ENCODE measurements at places on chromosomes 1 and 21.

- DNase-seq: no peak
Observed at GRCh38 chr1:1422465-1423244, 1.6 kb upstream of the ANKRD65 start.

GRCh38 chr1:1194723-1195122 lies 11.7 kb downstream of the TNFRSF18 start:
- no peak for DNase-seq

GRCh38 chr1:41576206-41576605 lies 91.7 kb upstream of the EDN2 start:
- DNase-seq: no peak

DNA sequence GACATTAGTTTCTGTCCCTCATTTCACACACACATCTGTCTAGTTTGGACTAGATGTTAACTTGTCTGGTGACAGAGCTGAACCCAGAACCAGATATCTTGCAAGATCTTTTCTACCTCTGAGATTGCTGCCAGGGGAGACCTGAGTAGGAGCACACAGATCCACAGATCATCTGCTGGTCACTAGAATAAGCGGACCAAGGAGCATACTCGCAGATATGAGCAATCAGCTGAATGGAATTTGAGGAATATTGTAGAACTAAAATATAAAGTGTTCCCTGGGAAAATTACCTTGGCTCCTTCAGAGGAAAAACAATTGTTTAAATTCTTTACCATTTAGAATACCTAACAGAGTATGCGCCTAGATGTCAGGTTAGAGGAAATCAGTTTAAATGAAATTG lies 90.7 kb downstream of the TNFSF18 start:
- DNase-seq: no peak

DNA sequence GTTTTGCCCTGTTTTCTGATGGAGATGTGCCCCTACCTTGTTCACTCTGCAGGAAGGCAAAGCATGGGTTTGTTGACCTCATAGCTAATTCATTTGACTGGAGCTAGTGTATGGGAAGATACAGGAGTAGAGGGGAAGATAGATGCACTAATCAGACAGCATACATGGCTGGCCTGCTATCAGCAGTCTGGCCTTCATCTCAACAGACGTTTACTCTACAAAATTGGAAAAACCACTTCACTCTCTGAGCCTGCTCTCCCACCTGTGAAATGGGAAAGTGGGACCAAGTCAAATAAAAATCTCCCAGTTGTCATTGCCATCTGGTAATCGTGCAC lies 235.2 kb upstream of the RAB4A start:
- no peak for DNase-seq

DNA sequence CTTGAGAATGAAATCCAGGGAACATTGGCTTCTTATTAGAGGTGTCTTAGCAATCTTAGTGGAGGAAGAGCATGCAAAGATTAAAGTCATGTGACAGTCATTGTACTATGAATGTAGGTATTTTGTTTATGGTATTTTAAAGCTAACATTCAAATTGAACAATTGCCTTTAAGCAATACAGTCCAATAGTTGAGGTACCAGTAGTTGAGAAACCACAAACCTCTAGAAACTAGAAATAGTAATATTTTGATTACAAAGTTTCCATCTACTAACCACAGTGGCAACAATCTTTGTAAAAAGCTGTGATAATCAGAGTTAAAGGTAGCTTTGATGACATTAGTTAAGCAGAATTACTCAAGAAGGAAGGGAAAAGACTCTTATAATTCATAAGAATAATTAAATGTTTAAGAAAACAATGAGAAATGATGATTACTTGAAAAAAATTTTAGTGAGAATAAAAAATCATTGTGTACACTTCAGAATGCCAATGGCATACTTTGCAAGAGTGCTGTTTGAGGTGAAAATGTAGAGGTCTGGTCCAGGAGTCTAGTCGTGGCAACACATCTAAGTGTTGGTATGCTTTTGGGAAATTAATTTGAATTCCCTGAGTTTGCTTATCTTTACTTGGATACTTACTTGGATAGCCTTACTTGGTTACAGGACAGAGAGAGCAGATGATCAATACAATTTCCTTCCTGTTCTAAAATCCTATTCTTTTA lies 104.9 kb upstream of the PTGFR start:
- no peak for DNase-seq

DNA sequence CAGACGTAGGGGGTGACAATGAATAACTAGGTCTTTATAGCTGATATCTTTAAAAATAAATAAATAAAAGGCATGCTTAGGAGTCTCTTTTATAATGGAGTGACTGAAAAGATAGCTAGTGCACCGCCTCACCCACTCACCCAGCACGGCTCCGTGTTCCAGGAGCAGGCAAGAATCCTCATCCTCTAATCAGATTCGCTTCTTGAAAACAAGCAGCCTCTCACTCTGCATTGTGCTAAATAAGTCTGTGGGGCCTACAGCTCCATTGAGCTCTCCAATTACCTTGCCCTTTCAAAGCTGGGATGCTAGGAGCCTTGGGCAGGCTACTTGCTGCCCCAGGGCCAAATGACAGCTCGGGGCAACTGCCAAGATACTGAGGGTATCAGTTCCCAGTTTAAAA lies 91.5 kb downstream of the TIAM1 start:
- DNase-seq: no peak

GRCh38 chr1:87220993-87221392 lies 107.7 kb upstream of the LMO4 start:
- DNase-seq: no peak

- peak; percentile 53 for DNase-seq
Observed at GRCh38 chr21:40143822-40144525, 276.7 kb downstream of the PCP4 start.

GRCh38 chr21:29318354-29318753 lies 19.6 kb downstream of the BACH1 start:
- DNase-seq: no peak

GRCh38 chr1:16498573-16499413 lies 15.3 kb downstream of the RNU1-1 start:
- DNase-seq: peak; percentile 86

DNA sequence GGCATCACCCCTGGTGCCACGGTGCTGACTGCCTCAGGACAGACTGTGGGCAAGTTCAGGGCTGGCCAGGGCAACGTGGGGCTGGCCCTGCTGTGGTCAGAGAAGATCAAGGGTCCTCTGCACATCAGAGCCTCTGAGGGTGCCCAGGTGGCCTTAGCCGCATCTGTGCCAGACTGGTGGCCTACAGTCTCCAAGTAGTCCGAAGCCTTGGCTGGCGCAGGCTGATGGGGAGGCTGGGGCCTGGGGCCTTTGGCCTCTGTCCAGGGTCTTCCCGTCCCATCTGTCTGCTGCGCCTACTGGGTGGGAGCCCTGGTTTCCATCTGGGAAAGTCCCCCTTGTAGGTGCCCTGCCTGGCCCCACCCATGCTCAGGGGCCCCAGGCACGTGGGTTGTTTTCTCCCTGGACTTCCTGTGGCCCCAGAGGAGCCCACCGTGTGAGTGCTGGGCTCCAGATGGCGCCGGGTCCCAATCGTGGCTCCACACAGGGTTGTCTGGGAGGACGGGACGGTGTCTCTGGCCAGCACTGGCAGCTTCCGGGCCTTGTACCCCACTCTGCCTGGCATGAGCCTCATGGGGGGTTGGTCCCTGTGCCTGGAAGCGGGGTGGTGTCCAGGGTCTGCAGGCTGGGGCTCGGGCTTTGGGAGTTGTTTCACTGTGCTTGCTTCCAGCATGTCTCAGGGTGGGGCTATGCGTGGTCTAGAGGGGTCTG lies 9.9 kb downstream of the IBA57 start:
- no peak for DNase-seq

- DNase-seq: no peak
Observed at GRCh38 chr1:169427081-169427641, at the start of gene CCDC181. TSS of gene CCDC181 (minus strand) at chr1:169427474. CDS start at chr1:169424927, 2,547 bp downstream.

DNA sequence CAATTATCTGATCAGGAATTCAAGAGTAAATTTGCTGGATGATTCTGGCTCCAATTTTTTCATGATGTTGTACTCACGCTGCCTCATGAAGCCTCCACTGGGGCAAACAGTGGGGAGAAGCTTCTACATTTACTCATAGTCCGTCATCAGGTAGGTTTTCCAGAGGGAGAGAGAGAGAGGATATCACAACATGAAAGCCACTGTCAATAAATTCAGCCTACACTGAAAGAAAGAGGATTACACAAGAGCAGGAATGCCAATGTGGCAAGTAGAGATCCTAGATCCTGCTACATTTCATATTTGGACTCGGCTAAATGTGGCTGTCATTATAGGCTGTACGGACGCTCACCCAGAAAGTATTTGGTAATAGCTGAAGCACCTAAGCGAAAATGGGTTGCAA lies 819.9 kb downstream of the BRINP3 start:
- DNase-seq: no peak

DNA sequence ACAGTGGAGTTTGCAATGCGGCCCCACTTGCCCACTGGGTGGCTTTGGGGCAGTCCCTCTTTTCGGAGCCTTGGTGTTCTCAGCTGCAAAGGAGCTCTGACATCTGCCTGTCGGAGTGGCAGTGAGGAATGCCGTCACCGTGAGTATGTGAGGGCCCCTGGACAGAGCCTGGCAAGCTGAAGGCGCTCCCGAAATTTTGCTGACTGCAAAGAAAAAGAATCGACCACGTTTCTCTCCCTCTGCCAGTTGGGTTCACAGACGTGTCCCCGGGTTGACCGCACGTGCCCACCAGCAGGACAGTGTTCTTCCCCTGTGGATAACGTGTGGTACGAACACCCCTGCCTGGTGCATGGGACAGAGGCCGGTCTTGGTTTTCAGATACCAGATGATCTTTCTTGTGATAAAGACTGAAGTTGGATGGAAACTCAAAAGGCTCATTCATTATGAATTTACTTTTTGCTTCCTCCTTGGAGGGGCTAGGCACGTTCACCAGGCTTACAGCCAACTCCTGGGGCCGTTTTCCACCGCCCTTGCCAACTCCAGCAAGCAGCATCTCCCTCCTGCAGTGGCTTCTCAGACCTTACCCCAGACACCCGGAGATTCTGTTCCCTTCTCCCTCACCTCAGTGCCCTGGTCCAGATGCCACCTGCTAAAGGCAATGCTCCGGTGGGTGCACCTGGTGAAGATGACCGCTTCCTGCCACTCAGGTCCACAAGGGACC lies 29.7 kb downstream of the ECE1 start:
- DNase-seq: no peak

DNA sequence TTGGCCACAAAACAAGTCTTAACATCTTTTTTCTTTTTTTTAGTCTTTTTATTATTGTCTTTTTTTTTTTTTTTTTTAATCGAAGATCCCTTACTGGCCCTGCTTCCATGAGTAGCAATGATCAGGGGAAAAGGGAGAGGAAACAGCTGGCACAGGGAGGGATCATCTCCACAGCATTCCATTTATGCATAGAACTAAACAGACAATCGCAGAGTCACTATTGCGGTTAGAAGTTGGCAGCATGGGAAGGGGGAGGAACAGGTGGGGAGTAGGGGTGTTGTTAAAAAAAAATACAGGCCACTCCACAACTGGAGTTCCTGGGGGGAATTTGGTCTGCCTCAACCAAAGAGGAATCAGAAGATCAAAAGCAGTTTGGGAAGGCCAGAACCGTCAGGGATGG lies 55.4 kb downstream of the C1orf185 start:
- DNase-seq: no peak

DNA sequence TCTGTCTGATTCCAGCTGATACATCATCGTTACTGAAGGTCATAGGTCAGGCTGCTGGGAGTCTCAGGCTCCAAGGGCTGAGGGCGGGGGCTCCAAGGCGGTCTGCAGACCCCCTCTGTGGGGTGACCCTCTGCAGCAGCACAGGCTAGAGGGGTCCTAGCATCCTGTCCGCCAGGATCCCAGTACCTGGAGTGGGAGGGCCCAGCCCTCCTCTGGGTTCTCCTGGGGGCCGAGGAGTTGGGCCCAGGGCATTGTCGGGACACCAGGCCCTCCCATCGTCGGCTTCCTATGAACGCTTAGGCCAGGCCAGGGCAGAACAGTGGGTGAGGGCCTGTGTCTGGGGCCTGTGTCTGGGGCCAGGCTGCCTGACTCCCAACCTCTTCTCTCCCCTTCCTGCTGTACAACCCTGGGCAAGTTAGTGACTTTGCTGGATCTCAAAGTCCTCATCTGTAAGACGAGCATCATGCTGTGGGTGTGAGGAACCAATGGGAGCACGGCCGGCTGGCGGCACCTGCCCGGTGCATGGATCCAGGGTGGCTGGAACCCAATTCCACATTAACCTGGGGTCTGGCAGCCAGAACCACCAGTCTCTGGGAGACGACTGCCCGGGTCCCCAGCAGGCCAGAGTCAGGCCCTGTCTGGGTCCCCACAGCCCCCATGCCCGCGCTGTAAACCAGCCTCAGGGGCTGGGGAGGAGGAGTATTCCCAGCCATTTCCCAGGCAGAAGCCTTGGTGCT lies 56.2 kb upstream of the COL18A1 start:
- no peak for DNase-seq

GRCh38 chr1:219247441-219247840 lies 73.8 kb downstream of the LYPLAL1 start:
- DNase-seq: no peak

DNA sequence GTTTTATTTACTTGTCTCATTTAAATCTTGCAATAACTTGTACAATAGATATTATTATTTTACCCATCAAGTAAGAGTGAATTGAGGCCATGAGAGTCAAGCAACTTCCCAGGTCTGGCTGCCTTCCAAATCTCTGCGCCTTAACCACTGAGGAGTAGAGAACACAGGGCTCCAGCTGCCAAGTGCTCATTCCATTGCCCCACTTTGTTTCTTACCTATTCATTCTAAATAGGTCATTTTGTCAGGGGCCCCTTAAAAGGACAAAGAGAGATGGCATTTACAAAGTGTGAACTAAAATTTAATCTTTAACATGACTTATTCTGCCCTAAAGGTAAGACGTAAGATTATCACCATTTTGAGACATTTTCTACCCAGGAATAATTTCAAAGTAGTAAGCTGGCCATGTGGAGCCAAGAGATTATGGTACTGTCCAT lies 3.5 kb downstream of the PPP1R15B start:
- DNase-seq: peak; percentile 80

- DNase-seq: no peak
Observed at GRCh38 chr1:39272027-39272797, 67.7 kb downstream of the MACF1 start.

GRCh38 chr21:41419921-41420862 lies 5.8 kb upstream of the MX1 start:
- peak; percentile 87 for DNase-seq

- peak; percentile 49 for DNase-seq
Observed at GRCh38 chr21:41877901-41878830, 978 bp downstream of the PRDM15 start.

DNA sequence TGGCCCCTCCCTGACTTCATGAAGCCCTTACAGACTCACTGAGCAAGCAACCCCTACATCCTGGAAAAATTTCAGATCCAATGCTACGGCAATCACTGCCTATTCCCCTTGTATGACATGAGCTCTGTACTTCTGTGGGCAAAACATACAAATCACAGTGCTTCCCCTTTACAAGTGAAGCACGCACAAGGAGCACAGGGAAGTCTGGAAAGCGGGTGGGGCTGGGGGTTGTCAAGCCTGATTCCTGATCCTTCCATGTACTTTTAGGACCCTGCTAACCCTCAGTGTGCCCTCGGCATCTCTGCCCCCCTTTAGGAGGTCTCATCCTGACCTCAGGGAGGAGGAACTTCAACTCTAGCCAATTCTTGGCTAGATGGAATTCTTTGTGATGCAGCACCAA lies 405.7 kb upstream of the POU3F1 start:
- no peak for DNase-seq

GRCh38 chr21:38780879-38781278 lies 24.9 kb upstream of the ETS2 start:
- no peak for DNase-seq

- no peak for DNase-seq
Observed at GRCh38 chr1:29827801-29828525, 591.6 kb downstream of the PTPRU start.

GRCh38 chr1:206944703-206945102 lies 1.6 kb downstream of the PIGR start:
- no peak for DNase-seq

- no peak for DNase-seq
Observed at GRCh38 chr1:212578041-212578440, 30.5 kb upstream of the ATF3 start.

- DNase-seq: no peak
Observed at GRCh38 chr1:99614728-99615127, 31.2 kb upstream of the PALMD start.
